ENCODE measurements at places on chromosomes 2 and 18. TPM values are rescaled to one million over a fixed set of nuclear protein-coding genes. Genes with fewer than 3 reads are reported as not detected.

The AQP4 gene
- not detected for total RNA-seq

The RNF144A gene
- 11.3 TPM for total RNA-seq

The CACNB4 gene
- 0.22 TPM for total RNA-seq

The NPPC gene
- total RNA-seq: not detected

The PROKR1 gene
- total RNA-seq: not detected

The DYSF gene
- 96.5 TPM for total RNA-seq

DNA sequence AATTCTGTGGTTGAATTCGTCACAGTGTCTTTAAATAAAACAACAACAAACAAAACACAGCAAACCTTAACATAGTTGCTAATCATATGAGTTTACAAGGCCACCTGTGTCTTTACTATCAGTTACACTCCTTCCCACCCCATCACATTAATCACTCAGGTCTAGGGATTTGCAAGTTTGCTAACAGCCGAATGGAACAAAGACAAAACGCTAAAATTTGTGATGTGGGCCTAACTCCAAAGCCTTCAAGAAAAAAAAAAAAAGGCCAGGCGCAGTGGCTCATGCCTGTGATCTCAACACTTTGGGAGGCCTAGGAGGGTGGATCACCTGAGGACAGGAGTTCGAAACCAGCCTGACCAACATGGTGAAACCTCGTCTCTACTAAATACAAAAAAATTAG is 566 bp upstream of the POLI start:
- no peak for DNase-seq

- DNase-seq: peak; percentile 59
Measured at GRCh38 chr2:28395334-28396061, 2.8 kb downstream of the FOSL2 start.

DNA sequence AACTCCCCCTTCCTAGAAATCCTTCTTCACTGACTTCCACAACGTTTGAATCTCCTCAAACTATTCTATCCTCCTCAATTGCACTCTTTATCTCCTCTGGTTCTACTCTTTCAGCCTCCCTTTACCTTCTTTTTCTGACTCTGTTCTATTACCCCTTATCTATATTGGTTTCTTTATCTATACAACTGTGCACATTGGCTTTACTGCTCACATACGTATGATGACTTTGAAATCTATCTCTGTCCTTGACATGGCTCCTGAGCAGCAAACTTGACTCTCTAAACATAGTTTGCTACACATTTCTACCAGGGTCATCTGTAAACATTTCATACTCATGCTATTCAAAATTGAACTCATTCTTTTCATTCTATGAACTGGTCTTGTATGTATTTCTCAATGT is 601.0 kb upstream of the LINC00305 start:
- DNase-seq: no peak

GRCh38 chr2:239077260-239077659 is 229.4 kb downstream of the TWIST2 start:
- DNase-seq: no peak

DNA sequence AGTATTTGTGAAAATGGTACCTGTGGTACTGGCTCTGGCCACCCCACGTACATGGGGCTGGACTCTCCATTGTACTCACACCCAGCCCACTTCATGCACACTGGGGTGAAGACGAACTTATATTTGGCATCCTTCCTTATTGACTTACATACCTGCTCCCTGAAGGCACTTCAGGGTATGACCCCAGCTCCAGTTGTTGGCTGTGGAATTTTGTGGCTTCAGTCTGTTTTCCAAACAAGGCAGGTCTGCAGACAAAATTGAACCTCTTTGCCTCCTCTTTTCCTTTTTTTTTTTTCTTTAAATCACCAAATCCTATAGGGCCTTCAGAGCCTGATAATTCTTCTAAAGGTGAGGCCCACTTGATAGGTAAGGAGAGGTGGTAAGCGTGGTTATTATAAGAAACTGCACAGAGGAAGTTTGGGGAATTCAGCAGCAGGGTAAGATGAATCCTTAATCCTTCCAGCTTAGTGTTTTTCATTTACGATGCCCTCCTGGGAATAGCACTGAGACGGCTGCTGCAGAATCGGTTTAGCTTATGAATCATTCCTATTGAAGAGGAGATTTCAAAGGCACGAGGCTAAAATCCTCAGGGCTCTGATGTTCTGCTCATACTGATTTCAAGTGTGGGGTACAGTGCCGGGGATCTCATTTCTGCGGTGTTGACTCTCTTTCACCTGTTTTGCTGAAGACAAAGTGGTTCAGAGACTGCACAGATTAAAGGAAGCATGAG is 55.2 kb downstream of the KIF5C start:
- no peak for DNase-seq

DNA sequence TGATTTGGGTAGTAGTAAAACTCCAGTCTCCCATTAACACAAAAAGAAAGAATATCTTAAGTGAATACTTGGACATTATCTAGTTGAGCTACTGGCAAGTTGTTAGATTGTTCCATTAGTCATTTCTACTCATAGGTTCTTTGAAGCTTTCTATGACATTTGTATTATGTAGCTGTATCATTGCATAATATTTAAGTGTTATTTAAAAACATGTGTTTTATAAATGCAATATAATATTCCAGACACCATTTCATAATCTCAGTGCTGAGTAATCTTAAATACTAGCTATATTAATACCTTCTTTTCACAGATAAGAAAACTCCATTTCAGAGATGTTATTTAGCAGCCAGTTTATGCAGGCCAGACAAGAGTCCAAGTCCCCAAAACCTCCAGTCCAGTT is 271.9 kb downstream of the NCKAP5 start:
- DNase-seq: no peak

DNA sequence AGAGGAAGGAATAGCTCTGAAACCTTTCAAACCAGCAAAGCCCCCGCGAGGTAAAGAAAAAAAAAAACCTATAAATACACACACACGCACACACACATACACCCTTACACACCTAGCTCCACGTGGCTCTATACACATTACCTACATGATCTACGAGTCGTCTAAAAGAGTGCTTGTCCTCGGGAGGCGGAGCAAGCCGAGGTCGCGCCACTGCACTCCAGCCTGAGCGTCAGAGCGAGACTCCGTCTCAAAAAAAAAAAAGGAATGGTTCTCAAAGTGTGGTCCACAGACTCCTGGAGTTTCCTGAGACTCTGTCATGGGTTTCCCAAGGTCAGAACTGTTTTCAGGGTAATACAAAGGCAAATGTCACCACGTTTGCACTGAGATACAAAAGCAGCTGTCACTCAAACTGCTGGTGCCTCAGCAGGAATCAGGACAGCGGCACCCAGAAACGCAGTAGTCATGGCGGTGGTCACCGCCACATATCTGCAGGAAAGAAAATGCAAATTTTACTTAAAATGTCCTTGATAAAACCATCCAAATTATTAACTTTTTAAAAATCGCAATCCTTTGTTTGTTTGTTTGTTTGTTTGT is 130.0 kb upstream of the GPC1 start:
- no peak for DNase-seq

DNA sequence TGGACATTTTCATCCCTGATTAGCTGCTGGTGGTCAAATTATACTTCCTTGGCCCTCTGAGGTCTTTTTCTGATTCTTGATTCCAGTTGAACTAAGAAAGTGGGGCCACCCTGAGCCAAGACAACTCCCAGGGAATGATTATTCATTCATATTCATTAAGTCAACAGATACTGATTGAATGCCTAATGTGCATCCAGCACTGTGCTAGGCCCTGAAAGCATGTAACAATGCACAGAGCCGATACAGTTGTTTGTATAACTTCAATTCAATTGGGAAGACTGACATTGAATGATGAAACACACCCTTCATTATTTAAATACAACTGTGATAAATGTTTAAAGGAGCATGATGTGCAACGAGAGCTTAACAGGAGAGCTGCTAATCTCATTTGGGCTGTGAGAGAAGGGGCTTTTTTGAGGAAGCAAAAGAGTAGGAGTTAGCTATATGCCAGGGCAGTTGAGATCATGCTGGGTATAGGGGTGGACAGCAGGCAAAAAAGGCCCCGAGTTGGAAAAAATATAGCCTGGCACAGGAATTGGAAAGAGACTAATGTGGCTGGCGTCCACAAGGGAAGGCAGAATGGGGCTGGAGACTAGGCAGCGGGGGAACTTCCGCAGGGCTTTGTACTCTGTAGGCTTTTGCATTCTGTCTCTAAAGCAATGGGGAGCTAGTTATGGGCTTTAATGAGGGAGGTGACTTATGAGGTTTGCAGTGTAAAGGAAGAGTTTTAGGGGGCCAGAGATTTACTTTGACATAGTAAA is 57.2 kb upstream of the ACVR1 start:
- DNase-seq: no peak

GRCh38 chr2:222833410-222833809 is 27.4 kb upstream of the ACSL3 start:
- no peak for DNase-seq

DNA sequence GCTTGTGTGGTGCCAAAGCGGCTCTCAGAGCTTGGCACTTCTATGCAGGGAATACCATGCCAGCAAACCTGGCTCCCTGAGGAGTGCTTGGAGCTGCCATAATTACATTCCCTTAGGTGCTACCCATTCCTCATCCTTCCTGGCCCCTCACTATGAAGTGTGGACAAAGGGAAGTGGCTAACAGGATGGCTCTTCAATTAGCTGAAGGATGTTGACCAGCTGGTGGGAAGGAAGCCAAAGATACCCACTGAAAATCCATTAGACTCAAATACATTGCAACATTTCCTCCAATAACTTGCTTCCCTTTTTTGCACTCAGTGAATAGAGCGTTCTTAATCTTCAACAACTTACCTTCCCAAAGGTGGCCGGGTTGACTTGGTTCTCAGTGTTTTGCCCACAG is 8.5 kb downstream of the RFX8 start:
- no peak for DNase-seq

DNA sequence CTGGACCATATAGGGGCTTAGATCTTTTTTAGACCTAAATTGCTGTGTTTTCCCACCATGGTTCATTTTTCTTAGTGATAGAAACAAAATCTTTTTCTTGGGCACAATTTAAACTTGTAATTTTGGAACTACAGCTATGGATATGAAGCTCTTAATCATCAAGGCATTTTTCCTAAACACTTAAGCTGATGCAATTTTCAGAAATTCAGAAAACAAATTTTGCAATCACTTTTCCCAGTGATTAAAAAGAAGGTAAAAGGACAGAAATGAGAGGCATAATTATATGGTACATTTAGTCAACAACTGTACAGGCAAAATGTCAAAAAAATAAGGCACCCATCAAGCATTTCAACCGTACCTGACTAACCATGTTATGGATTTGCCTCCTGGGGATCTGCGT is 665.4 kb downstream of the XIRP2 start:
- no peak for DNase-seq

DNA sequence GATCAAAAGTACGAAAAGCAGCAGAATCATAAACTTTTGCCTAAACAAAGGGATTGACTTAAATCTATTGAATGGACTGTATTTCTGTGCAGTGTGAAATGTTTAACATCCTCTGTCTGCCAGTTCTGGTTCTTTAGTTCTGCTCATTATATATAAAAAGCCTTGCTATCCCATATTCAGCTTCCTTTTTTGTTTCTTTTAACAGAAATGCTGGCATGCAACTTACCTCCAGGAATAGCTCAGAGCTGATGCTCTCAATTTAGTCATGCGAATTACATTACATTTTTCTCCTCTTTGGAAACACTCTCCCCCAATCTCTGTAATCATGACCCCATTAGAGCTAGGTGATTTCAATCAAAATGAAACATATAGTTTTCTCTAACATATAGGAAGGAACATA is 73.6 kb downstream of the SPHKAP start:
- DNase-seq: no peak

DNA sequence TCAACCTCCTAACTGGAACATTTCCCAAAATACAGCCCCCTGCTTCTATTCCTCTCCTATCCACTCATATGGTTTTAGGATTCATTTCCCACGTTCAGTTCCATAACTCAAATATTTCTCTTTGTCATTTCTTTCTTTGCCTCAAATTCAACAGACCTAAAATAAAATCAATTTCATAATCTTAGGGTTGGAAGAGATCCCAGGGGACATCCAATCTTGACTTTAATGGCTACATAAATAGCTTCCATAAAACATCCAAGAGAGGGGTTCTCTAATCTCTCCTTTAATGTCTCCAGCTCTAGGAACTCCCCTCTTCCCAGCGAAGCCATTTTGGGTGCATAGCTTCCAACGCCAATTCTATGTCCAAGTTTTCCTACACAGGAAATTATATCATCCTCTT is 33.8 kb downstream of the RBKS start:
- DNase-seq: peak; percentile 48

GRCh38 chr2:164514491-164514890 is 106.8 kb downstream of the GRB14 start:
- DNase-seq: no peak

- DNase-seq: no peak
Measured at GRCh38 chr2:113257516-113258264, 21.0 kb downstream of the PAX8 start.

DNA sequence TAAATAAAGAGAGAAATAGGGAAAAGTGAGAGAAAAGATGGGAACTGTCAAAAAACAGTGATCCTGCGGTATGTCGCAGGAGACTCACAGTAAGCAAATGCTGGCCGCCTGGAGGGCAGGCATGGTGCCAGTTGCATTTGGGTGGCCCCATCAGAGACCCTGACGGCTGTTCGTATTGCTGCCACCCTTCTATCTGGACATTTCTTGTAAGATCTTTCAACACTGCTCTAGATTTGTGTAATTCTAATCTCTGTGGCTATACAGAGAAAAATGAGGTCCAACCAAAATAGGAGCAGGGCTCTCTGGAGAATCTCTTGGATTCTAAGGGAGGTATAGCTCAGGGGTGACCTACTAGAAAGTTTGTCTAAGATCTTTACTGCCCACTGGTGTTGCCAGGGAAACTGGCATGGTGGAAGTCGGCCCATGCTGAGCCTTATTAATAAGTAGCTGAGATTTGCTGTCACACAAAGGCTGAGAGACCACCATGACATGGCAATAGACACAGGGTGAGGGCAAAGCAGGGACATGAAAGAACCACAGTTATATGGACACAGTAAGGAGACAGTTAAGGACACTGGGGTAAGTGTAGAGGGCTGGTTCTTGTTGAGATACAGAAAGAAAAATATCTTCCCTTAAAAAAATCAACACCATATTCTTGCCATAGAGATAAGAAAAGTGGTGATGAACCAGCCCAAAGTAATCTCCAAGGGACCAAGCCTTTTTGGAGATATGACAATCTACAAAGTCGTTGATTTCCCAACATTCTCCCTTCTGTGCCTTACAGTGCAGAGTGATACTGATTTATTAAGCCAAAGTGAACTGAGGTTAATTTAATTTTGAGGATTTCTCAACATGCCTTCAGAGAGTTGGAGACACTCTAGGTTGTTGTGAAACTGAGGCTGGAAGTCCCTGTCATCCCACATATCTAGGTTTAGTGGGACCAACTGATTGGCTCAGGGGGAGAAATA is 26.4 kb upstream of the FZD7 start:
- no peak for DNase-seq

GRCh38 chr18:40197711-40198110 is 1757.3 kb upstream of the PIK3C3 start:
- no peak for DNase-seq

- DNase-seq: peak; percentile 33
Measured at GRCh38 chr2:196528486-196529223, 110.9 kb upstream of the CCDC150 start.

DNA sequence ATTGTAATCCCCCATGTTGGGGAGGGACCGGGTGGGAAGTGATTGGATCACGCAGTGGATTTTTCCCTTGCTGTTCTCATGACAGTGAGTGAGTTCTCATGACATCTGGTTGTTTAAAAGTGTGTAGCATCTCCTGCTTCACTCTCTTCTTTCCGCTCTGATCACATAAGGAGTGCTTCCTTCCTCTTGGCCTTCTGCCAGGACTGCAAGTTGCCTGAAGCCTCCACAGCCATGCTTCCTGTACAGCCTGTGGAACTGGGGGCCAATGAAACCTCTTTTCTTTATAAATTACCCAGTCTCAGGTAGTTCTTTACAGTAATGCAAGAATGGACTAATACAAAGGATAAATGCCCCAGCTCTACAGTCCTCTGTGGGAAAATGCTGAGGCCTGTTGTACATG is 437.5 kb upstream of the NXPH2 start:
- DNase-seq: no peak
